ENCODE measurements at places on chromosomes 1 and 21.

GRCh38 chr1:217542136-217542777 is 88.6 kb downstream of the GPATCH2 start:
- DNase-seq: no peak

GRCh38 chr1:22281521-22282363 is 138.8 kb upstream of the WNT4 start:
- DNase-seq: no peak

DNA sequence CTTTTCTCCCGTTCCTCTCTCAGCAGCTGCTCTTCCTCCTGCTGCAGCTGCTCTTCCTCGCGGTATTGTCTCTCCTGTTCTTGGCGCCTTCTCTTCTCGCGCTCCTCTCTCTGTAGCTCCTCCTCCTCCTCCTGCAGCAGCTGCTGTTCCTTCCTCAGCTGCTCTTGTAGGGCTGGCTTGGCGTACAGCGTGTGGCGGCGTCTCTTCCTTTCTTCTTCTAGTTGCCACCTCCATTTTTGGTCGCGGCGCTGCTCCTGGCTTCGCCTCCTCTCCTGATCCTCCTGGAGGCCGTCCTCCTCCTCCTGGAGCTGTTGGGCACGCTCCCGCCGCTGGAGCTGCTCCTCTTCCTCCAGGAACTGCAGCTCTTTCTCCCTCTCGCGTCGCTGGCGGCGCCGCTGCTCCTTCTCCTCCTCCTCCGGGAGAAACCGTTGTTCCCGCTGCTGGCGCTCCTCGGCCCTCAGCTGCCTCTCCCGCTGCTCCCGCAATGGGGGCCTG is 4.8 kb downstream of the TCHH start:
- DNase-seq: no peak

DNA sequence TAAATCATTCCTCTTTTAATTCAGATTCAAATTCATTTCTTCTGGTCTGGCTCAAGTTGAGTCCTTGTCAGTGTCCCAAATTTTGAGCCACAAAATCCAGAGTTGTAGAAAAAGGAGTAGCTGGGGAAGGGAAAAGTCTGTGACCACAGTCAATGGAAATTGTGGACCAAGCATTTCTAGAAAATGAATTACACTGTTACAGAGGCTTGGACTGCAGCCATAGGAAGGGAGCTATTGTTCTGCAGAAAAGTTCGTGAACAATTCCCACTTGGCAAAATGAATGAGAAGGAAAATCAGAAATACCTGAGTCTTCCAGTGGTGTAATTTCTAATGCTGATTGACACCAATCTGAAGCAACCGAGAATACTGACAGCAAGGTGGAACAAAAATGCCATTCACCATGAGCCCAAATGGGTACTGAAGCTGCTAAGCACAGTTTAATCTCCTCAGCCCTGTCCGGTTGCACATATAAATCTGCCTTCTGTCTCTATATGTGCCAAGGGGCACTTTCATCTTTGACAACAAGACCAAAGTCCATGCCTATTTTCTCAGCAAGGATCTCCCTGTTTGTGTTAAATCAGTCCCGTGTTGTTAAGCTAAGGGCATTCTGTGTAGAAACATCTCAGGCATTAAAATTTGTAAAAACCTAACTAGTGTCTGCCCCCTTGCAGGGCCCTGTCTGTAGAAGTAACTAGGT is 51.3 kb downstream of the TEX35 start:
- DNase-seq: no peak

- DNase-seq: no peak
Observed at GRCh38 chr1:241130881-241131280, 226.1 kb downstream of the RGS7 start.

DNA sequence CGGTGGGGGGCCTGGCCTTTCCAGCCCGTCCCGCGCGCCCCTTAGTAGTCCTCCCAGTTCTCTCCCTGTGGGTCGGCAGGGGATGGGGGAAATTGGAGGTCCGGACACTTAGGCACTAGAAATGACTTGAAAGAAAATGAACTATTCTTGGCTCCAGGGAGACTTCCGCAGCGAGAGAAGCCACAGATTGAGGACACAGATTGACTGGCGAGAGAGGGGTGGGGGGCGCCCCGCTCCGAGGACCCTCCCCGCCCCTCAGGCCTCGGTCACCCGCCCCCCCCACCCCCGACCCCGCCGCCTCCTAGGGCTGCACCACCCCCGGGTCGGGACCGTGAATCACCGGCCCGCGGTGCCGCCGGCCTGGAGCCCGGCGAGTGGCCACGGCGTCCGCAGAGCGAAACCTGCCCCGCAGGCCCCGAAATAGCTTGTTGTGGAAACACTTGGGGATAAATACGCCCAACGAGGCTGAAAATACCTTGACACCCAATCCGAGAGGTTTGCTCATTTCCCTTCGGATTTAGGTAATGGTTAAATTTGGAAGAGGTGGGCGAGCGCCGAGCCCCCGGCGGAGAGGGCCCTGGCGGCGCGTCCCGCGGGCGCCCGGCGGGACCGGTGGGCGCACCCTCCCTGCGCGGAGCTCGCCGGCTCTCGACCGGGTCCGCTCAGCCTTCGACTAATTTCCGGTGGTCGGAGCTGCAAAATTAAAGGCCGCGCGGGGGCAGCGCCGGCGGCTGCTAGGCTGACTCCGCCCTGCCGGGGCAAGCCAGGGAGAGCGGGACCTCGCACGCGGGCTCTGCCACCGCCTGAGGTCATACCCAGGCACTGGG is at the start of gene GFI1:
GFI1 (minus strand) TSS at position 675 of the 827 bp plus-strand sequence. CDS start 3,438 bp downstream, outside the sequence.
- DNase-seq: no peak

- DNase-seq: no peak
Observed at GRCh38 chr1:91450260-91450659, 45.6 kb upstream of the HFM1 start.

DNA sequence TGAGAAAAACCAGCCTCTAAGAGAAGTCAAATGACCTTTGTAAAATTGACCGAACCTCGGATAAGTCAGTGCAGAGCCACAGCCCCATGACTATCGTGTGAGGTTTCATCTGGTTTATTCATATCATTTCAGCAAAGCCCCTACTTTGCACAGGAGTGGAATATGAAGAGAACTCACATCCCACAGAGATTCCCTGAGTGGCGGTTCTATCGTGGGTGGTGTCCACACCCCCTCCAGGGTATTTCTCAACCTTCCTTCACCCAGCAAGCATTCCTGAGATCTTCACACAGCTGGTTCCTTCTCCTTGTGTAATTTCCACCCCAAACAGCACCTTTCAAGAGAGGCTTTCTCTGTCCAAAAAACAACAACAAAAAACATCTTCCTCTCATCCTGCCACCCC is 47.5 kb downstream of the EVA1C start:
- DNase-seq: no peak

DNA sequence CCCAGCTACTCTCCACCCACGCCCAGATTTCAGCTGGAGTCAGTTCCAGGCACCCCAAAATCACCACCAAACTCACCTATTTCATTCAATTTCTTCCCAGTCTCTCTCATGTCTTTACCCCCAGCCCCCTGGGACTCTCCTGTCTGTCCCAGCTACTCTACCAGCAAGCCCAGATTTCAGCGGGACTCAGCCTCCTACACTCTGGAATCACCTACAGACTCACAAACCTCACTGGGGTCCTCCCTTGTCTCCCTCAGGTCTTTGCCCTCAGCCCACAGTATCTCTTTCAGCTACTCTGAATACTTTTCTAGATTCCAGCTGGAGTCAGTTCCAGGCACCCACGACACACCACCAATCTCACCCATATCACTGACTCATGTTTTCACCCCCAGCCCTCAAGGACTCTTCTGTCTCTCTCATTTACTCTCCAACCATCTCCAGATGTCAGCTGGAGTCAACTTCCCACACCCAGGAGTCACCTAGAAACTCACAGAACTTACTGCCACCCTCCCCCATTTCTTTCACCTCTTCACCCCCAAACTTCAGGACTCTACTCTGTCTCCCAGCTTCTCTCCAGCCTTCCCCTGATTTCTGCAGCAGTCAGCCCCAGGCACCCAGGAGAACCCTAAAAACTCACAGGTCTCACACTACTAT is 1529.3 kb upstream of the TPTE start:
- DNase-seq: no peak

DNA sequence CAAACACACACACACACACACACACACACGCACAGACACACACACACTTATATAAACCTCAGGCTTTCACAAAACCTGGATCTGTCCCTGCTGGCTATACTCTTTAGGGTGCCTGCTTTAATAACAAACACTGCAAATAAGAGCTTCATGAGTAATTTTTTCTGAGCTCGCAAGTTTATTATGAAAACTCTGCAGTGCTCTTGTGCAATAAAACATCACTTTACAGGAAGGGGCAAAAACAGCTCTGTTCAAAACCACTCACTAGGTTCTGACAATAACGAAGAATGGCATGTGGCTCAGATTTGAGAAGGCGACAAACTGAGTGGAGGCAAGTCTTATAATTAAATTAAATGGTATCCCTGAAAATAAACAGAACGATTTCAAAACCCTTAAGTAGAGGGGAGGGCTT is 42.6 kb upstream of the CTPS1 start:
- no peak for DNase-seq

DNA sequence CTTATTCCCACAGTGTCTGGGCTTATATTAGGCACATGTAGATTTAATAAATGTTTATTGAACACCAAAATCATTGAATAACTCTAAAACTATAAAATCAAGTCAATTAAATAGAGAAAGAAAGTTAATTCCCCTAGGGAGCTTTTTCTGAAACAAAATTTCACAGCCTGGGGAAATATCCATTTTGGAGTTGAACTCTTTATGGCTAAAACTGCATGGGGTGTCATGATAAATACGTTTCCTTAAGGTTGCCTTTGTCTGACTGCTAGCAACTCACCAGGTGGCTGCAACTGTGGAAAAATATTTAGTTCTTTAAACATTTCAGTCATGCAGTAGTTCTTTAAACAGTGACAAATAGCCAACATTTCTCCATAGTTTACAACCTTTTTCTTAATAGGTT is 496.1 kb downstream of the LRRIQ3 start:
- DNase-seq: no peak

Measured in NCI-H1105 (cell line).